ENCODE measurements at places on chromosomes 12 and 14.

GRCh38 chr14:103112400-103113243 is 10.6 kb upstream of the TNFAIP2 start:
- no peak for DNase-seq

GRCh38 chr14:21016413-21017190 is 8.3 kb downstream of the NDRG2 start:
- no peak for DNase-seq

DNA sequence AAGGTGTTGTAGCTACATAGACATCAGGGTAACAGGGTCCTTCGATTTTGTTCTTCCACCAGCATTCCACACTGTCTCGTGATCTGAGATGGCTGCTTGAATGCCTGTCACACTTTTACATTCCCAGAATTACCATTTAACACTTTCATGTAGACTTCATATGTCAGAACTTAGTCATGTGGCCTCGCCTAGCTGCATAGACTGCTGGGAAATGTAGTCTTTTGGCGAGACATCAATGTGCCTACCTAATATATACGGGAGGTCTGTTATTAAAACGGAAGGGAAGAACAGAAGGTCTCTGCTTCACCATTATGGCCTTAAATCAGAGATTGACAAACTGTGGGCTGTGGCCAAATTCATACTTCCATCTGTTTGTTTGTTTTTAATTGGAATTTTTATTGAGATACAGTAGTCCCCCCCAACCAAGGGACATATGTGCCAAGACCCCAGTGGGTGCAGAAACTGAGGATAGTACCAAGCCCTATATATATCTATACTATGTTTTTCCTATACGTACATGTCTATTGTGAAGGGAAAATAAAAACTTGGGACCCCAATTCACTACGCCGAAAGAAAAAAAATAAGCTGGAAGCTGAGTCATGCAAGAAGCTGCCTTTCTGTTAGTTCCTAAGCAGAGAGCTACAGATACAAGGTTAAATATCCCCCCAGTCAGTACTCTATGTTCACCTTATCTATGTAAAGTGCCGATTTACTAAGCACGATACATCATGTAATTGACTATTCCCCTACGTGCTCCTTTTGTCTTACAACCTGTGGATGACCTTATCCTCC is 11.3 kb upstream of the HRK start:
- DNase-seq = no peak

- no peak for DNase-seq
Measured at GRCh38 chr12:50727466-50727865, 36.4 kb upstream of the ATF1 start.

- no peak for DNase-seq
Measured at GRCh38 chr12:49345825-49346658, 646 bp upstream of the DNAJC22 start.

- DNase-seq = no peak
Measured at GRCh38 chr12:59386236-59386635, 209.6 kb upstream of the SLC16A7 start.

- DNase-seq = no peak
Measured at GRCh38 chr14:22489957-22490950, 98.8 kb downstream of the DAD1 start.

DNA sequence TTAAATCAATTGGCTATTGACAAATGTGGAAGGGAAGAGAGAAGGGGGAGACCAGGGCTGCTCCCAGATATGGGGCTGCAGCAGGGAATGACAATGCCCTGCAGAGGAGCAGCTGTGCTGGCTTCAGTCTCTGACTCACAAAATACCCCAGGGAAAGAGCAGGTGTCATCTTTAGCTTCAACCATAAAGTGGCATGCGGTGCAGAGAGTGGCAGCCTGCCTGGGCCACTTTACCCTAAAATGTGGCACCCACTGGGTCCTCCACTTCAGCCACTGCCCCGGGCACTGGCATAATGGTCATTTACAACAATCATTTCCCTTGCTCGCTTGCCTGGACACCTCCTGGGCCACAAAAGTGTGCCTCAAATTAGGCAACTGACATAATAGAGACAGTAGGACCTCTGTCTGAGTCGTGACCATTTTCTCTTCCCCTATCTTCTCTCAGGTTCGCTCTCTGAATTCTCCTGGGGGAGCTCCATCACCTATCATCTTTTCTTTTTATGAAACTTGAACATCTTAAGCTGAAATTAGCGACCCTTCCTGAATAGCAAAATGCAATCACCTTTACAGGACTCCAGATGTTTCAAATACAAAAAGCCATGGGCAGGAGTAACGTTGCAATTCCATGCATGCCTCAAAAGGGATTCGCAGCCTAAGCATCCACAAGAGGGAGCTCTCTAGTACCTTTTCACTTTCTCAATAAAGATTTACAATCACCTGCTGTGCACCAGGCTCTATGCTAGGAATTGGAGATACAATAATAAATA is 179.9 kb upstream of the ATF7IP start:
- DNase-seq = peak; percentile 8

GRCh38 chr14:63362389-63362819 is 43.7 kb upstream of the GPHB5 start:
- no peak for DNase-seq

GRCh38 chr12:53172352-53172751 is 8.2 kb upstream of the ZNF740 start:
- DNase-seq = no peak

- no peak for DNase-seq
Measured at GRCh38 chr14:91439345-91439744, 21.7 kb upstream of the CCDC88C start.

GRCh38 chr14:95787941-95788340 is 74.0 kb upstream of the TCL1A start:
- DNase-seq = no peak

DNA sequence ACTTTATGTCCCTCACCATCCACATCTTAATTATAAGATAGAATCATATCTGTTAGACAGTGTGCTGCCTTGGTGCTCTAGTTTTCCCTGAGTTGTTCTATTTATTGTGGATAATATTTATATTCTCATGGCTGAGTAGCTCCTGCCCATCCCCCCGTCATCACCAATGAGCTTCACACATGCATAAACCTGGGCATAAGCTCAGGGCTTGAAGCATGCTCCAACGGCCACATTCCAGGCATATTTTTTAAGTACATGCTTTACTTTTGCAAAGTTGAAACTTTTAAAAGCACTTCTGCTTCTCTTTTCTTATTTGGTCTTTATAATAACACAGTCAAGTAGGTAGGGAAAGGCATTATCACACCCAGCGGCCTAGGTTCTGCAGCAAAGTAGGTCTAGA is 3.4 kb upstream of the FBXO34 start:
- no peak for DNase-seq

- no peak for DNase-seq
Measured at GRCh38 chr12:87603727-87604126, 425.5 kb downstream of the C12orf50 start.

- DNase-seq = no peak
Measured at GRCh38 chr12:3646561-3647241, 106.2 kb downstream of the CRACR2A start.

DNA sequence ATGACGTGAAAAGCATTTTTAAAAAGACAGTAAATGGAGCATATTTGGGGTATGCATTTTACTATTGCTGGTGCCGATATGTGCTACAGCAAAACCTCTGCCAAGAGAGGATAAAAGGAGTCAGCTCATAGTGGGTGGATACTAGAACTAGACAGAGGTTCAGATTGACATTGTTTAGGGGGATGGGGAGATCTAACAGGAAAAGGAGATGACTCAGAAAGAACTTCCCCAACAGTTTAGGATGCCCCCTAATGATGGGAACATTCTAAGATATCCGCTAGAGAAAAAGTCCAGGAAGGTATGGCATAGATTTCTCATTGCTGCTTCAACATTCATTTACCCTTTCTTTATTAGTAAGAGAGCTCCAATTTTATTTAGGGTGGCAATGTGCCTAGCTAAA is 110.5 kb upstream of the CLEC14A start:
- no peak for DNase-seq

DNA sequence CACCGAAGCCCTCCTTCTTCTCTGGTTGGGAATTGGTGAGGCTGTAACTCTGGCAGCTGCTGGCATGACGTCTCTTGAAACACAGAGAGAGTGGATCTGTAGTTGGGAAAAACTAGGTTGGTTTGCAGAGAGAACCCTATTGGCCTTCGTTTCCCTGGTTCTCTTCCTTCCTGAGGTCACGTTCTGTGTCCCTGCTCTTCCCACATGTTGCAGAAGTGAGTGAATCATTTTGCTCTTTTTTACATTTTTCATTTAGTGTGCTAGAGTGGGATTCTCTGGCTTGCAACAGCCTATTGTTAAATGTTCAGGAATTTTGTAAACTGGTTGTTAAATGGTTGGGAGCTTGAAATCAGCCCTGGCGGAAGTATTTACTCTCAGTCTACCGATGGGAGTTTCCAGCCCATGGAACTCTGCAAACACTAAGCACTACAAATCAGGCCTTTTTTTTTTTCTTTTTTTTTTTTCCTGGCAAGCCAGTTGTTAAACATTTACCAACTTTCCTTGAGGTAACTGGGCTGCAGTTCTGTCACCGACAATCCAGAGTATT is 26.8 kb upstream of the CKAP4 start:
- no peak for DNase-seq

DNA sequence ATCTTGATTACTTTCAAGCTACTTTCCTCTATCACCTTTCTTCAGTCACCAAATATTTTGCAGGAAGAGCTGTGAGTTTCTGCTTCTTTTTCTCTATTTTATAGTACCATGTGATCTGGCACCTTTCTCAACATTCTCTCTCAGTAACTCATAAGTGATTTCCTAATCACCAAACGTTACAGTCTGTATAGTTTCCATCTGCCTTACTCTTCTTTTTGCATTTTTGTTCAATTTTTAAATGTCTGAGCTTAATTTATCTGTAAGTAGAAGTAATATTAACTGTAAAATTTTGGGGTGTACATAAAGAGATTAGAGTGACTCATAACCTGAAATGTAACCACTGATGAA is 422.1 kb upstream of the SYT1 start:
- DNase-seq = no peak

- no peak for DNase-seq
Measured at GRCh38 chr14:102415671-102416070, 52.9 kb downstream of the TECPR2 start.

- peak; percentile 20 for DNase-seq
Measured at GRCh38 chr12:57741844-57742738, 2.7 kb upstream of the TSPAN31 start.

DNA sequence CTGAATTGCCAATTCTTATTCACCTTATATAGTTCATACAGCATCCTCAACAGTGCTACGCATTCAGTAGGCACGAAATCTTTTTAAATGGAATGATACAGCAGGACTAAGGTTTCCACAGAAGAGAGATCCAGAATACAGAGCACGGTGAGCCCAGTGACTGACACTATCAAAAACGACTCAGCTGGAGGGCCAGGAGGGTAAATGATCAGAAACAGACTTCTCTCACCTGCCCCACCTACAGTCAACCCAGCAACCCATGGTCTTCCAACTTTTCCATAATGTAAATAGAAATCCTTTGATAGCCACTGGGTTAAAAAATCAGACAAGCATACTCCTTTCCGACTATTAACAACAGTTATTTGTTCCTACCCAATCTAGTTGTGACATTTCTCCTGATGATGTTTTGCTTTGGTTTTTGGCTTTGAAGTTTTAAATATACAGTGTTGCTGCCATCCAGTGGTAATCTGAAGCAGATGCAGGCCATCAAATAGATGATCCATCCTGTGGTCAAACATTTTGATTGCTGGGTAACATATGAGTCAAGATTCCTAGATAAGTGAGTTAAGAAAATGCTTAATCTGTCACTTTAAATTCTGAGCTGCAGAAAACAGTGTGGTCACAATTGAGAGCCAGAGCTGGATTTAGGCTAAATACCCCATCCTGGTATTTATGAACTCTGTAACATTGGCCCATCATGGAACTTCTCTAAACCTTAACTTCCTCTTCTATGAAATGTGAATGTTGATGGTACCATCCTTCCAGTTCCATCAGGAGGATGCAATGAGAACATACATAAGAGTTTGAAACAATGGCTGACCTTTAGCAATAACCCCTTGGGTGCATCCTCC is 42.0 kb downstream of the GPHB5 start:
- DNase-seq = peak; percentile 4

DNA sequence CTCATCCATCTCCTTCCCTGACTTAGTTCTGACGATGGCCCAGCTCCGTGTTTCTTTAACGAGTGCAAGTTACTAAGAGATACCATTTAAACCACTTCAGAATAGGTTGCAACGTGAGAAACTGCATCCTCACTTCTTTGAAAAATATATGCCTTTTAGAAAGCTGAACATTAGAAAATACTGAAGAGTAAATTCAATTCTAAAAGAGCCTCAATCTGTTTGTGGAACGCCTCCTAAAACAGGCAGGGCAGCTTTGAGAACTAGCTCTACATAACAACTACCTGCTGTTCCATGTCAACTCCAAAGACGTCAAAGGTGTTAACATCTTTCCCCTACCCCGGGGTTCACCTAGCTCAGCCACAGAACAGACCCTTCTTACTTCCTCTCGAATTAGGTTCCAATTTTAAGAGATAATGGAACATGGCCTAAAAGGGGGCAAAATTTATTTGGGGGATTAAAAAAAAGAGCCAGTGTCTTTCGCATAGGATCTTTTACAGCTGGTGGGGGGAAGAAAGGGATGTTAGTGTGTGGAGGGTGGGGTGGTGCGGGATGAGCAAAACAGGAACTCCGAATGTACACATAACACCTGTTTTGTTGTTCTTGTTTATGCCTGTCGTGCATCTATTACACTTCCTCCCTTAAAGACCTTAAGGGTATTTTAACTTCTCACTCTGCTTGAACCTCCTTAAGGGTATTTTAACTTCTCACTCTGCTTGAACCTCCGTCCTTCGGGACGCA is 3.3 kb downstream of the BHLHE41 start:
- no peak for DNase-seq

DNA sequence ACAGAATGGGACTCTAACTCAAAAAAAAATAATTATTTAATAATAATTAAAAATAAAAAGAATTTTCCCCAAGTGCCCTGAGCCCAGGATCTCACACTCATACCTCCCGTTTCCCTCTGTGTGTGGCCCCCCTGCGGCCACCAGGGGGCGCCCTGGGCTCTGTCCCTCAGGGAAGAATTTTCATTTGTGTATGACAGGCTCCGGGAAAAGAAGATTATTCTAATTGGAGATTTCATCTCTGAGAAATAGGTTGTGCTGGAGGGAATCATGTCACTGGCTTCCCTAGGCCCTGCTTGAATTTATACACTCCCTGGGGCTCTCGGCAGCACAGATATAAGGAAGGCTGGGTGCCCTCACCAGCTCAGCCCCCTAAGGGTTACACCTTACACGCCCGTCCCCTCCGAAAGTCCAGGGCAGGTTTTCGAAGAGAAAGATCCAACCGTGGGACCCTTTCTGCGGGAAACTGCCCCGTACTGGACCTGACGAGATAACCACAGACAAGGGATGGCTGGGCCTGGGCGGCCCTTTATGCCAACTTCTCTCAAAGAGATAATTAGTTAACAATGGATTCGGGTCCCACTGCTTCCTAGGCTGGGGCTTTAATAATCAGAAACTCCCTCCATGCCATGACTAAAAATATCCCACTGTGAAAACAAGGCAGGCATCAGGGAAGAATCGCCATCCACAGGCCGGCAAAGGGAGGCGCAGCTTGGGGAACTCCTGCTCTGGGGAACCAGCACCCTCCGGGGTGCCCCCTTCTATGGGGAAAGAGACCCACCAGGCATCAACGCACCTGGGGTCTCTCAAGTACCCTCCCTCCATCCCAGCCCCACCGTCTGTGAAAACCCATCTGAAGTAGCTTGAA is 80.7 kb downstream of the KDM2B start:
- DNase-seq = peak; percentile 78
